Activated T-helper 2 cell treated with anti-CD3 and anti-CD28 coated beads, Interferon-gamma antibody, Interleukin-2, Interleukin-4, amounts not matched to agents 10 μg/mL and 5 μg/mL and 100 μg/mL, durations not matched to agents 14 hours and 24 hours and 36 hours (primary cell): ENCODE measurements at places on chromosomes 11 and 22. TPM values are rescaled to one million over a fixed set of nuclear protein-coding genes. Genes with fewer than 3 reads are reported as not detected.

PRR33 gene
- total RNA-seq = 0.05 TPM in 1 of 2 replicates, not detected in the other

P2RY6 gene
- total RNA-seq = not detected in 2 replicates

NCAPH2 gene
- total RNA-seq = 112 and 115 TPM in 2 replicates

OR51B4 gene
- not detected in 2 replicates for total RNA-seq

SLC43A1 gene
- 27.6 and 30.9 TPM in 2 replicates for total RNA-seq

BTBD18 gene
- total RNA-seq = not detected in 2 replicates

OSM gene
- 148 and 152 TPM in 2 replicates for total RNA-seq

PLAAT4 gene
- 41.4 and 45.7 TPM in 2 replicates for total RNA-seq

TMEM135 gene
- 39.7 and 40.2 TPM in 2 replicates for total RNA-seq

C11orf42 gene
- not detected in 2 replicates for total RNA-seq

OR52E8 gene
- not detected in 2 replicates for total RNA-seq

ELMOD1 gene
- total RNA-seq = not detected in 2 replicates

OR51B2 gene
- not detected in 2 replicates for total RNA-seq

CEP126 gene
- 0.67 and 1.1 TPM in 2 replicates for total RNA-seq

GRCh38 chr11:97430877-97431276 lies 1041.1 kb downstream of the JRKL start:
- DNase-seq = no peak

GRCh38 chr11:726278-727220 lies 20.5 kb downstream of the EPS8L2 start:
- peak; percentile 51 for DNase-seq

DNA sequence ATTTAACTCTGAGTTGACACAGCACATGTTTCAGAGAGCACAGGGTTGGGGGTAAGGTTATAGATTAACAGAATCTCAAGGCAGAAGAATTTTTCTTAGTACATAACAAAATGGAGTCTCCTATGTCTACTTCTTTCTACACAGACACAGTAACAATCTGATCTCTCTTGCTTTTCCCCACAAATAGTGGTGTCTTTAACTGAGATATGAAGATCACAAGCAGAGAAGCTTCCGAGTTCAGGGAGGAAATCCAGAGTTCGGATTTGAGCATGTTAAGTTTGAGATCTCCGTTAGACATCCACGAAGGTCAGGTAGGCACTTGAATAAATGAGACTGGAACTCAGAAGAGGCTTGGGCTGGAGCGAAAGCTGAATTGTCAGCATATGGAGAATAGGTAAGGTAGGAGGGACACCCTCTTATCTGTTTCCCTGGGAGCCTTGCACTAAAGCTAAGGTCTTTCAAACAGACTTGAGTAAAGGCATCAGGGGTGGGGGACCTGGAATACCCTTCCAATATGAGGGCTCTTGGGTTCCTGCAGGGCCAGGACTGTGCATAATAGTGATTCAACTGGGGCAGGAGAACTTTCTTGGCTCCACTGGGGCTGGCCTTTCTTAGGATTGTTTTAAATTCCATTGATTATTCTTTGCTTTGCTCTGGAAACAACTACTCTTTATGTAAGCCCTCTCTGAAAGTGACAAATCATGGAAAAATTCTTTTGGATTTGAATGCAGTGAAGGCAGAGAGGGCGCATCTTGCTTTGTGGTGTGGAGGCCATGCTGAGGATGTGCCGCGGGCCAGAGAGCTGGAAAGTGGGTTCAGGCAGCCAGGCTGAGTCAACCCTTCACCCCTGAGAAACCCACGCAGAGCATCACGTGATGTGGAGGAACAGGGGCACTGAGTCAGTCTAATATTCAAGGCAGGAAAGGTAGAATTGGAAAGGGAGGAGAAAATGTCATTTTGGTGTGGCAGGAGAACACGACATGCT lies 62.7 kb upstream of the AMPD3 start:
- no peak for DNase-seq

DNA sequence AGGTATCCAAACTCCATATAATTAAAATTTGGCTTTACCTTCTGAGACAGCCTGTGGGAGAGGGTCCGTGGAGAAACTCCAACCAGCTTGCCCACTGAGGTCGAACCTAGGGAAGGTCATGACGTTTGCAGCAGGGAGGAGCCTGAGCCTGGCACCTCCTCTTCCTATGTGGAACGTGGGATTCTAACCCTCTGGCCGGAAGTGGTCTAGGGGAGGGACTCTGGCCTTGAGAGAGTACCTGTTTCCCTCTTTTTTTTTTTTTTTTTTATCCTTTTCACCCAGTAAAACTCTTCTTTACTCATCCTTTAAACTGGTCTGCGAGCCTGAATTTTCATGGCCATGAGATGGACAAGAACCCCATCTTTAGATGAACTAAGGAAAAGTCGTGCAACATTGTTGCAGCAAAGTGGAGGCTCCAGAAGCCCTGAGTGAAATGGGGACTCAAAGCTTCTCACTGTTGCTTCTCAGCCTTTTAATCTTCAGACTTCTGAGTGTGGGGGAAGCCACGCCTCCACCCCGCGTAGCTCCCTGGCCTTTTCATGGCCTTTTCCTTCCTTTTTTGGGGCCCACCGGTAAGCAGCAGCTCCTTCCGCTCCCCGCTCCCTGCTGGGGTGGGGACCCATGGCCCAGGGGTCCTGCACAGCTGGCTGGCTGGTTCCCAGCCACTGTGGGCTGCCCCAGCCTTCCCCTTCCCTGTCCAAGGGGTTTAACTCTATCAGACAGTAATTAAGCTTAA lies 1359.9 kb downstream of the LRRC4C start:
- DNase-seq = no peak

- DNase-seq = no peak
Observed at GRCh38 chr22:39905687-39906086, 4.8 kb downstream of the GRAP2 start.

- no peak for DNase-seq
Observed at GRCh38 chr11:70885281-70886231, 366.8 kb downstream of the SHANK2 start.

GRCh38 chr11:72321381-72321996 lies 77.5 kb upstream of the PHOX2A start:
- no peak for DNase-seq

GRCh38 chr11:7495882-7496551 lies 10.7 kb downstream of the OLFML1 start:
- no peak for DNase-seq

DNA sequence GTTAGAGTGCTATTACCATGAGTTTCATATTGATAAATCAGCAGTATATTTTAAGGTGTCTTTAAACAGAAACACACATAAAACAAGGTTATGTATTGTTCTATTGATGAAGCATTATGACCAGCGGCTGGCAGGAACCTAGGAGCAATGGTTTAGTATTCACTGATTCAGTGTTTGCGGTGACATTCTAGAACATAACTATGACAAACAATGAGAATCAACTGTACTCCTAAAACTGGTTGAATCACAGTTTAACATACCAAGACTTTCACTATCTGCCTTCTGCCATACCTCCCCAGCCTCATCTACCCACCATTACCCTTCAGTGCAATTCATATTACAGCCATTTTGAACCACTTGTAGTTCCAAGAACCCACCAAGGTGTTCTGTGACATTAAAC lies 8.8 kb downstream of the HOATZ start:
- DNase-seq = no peak

- DNase-seq = no peak
Observed at GRCh38 chr22:20486229-20486628, 9.4 kb downstream of the KLHL22 start.

DNA sequence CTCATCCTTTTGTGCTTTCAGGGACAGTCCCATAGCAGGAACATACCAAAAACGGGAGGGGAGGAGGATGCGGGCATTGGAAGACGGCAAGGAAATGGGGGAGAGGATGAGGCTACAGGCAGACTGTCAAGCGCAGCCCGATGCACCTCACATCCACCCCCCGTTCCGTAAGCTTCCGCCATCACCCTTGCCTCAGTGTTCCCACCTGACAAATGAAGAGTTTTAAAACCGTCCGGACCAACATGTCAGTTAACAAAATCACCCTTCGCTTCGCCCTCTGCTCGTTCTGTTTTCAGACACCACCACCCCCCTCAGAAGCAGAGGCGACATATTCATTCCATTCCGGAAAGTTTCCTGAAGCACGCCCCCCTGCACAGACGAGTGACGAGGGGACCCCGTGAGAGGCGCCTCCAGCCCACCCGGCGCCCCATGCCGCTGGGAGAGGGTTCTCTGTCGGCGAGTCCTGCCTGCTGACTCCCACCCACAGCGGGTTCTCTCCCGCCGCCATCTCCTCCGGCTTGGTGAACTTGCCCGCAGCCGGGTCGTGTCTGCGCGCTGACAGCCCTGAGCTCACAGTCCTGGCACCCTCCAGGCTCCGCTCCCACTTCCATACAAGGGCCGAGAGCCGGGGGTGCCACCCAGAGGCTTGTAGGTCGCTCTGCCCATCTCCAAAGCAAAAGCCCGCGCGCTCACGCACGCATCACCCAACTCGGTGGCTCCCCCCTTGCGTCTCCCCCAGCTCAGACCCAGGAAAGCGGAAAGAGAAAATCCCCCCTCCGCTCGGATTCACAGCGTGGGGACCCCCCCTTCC lies 1.5 kb downstream of the IGSF9B start:
- no peak for DNase-seq

- DNase-seq = no peak
Observed at GRCh38 chr22:47796128-47796908, 1033.9 kb downstream of the TBC1D22A start.

- DNase-seq = no peak
Observed at GRCh38 chr11:23519194-23519593, 658.9 kb upstream of the CCDC179 start.

DNA sequence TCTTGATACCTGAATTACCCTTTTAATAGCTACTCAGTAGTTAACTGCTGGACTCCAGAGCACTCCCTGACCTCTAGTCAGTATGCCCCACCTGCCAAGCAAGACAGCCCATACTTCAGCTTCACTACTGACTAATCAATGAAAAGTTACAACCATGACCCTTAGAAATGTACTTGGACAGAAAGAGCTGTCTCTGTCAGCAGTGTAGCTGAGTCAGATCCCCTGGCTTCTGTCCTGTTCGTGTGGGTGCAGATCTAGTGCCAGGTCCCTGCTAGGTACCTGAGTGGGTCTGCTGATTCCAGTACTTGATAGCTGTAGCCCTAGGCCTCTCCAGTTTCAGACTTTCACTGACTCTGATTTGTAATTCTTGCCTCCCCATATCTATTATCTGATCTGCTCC lies 265.8 kb upstream of the POU2AF2 start:
- DNase-seq = no peak

- DNase-seq = no peak
Observed at GRCh38 chr11:2565447-2566222, 120.8 kb downstream of the KCNQ1 start.

- peak; percentile 31 for DNase-seq
Observed at GRCh38 chr22:31278626-31279326, 13.5 kb downstream of the PIK3IP1 start.

DNA sequence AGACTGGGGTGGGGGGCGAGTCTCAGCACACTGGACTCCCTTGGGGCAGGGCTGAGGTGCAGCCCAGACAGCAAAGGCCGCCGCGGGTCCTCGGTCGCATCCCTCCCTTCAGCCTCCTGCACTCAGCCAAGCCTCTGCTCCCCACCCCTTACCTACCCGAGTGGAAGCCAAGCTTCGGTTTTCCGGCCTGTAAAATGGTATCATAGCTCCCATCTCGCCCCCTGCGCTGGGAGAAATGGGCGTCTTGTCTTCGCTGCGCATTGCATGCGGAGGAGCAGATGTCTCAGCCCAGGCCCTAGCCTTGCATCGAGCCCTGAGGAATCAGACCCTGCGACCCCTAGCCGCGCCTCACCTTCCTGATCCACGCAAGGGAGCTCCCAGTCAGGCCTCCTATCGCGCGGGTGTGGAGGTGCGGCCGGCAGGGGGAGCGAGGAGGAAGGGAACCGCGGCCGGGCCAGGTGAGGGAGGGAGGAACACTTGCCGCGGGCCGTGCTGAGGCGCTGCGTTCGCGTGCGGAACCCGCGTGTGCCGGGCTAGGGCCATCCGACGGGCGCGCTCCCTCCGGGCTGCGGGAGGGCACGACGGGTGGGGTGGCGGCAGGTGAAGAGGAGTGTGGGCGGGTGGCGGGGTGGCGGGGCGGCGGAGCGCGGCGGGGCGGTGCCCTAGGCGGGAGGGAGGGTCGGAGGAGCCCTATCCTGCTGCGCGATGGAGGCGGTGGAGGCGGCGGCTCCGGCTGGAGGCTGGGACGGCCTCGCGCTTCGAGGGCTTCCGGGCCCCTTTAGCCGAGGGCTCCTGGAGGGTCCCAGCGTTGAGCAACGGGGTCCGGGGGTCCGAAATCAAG lies 4.1 kb upstream of the TBX1 start:
- peak; percentile 53 for DNase-seq

DNA sequence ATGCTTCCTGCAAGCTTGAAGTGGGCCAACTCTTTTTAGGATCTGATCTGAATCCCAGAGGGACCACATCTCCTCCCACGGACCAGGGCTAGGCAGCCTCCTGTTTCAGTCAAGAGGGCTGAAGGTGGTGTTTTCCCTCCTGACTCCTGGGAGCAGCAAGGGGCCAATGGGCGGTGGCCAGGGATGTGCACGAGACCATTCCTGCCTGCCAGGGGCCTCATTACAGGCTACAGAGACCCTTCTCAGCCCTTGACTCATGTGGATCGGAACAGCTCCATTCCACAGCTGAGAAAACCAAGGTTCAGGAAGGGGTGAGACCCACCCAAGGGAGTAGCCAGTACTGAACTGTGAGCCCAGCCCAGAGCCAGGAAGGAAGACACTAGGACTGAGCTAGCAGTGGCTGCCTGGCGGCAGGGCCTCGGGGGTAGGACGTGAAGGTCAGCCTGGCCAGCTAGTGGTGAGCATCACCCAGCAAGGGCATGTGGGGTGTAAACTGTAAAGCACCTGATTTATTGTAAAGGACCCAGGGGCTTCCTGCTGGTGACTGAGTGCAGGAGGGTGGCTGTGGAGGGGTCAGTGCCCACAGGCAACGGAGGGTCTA lies 3.4 kb upstream of the P2RY6 start:
- no peak for DNase-seq

DNA sequence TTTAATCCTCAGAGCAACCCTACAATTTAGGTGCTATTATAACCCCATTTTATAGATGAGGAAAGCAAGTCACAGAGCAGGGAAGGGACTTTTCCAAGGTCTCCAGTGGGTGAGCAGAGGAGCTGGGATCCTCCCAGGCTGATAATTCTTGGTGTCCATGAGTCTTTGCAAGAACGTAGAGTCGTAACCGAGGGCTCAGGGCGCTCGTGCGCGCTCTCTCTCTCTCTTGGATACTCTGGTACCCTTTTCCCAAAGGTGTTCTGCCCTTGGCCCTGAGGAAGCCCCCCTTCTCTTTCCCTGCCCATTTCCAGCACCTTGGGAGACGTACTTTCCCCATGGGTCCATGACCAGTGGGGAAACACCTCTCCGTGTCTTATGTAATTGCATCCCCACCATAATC lies 5.2 kb upstream of the ZP1 start:
- DNase-seq = no peak

GRCh38 chr22:46349681-46350080 lies 14.2 kb downstream of the TRMU start:
- no peak for DNase-seq

- DNase-seq = no peak
Observed at GRCh38 chr11:47179655-47179991, 2.9 kb upstream of the ARFGAP2 start.

DNA sequence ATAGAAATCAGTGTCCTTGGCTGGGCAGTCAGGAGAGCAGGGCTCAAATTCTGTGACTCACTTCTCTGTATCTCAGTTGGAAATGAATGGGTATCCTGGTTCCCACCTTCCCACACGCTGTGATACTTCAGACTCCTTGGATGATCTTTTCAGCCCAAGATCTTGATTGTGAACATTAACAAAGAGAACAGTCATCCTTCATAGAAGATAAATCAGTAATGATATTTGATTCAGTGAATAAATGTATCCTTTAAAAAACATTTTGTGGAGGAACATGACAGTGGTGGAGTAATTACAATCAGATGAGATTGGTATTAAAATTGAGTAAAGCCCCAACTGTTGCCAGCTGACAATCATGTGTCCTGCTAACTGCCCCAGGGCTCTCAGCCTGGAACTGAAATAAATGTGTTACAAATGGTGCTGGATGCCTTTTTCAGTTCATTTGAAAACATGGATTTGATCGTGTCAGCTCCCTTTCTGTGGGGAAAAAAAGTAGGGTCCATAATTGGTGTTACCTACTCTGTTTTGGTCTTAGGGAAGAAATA lies 72.9 kb upstream of the OR5AN1 start:
- no peak for DNase-seq
